Transverse colon (tissue), 4 donors: ENCODE measurements at places on chromosomes 5 and 9.
A peak's percentile ranks its signal among the peaks of the same experiment; 100 is the strongest.

- H3K4me3 ChIP-seq = no peak overlapping the region
- no peak for DNase-seq
- H3K27me3 ChIP-seq = no peaks in the 10 kb centered on the region
- no peaks in the 10 kb centered on the region for H3K36me3 ChIP-seq
These were observed 263.3 kb upstream of the IL12B start for GRCh38 chr5:159593518-159594073.

DNA sequence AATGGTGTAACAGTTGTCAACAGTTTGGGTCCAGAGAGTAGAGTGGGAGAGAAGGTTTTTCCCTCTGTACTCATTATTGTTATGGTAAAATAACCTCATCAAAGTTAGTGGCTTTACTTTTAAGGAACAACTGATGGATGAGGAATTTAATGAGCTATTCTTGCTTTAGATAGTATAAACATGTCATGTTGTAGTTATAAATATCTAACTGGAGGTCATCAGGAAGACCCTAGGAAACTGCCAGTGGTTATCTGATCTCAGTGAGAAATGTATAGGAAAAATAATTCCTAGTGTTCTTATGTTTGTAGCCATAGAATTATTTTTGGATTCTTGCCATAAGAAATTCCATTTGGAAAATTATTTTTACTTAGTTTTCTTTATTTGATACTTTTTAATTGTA lies 4.1 kb downstream of the ERCC6L2 start:
- H3K27me3 ChIP-seq = no peaks in the 10 kb centered on the region
- no peak overlapping the region for H3K4me3 ChIP-seq
- H3K4me1 ChIP-seq = peaks cover 23% of the 10 kb centered on the region
- no peaks in the 10 kb centered on the region for H3K36me3 ChIP-seq
- peak overlapping the region; percentile 1 for H3K27ac ChIP-seq

GRCh38 chr9:129783516-129784361 lies 19.2 kb upstream of the TOR1B start:
- peak; percentile 75 for DNase-seq
- H3K36me3 ChIP-seq = no peaks in the 10 kb centered on the region
- H3K27me3 ChIP-seq = peaks cover 13% of the 10 kb centered on the region
- H3K4me3 ChIP-seq = no peak overlapping the region
- no peaks in the 10 kb centered on the region for H3K4me1 ChIP-seq

DNA sequence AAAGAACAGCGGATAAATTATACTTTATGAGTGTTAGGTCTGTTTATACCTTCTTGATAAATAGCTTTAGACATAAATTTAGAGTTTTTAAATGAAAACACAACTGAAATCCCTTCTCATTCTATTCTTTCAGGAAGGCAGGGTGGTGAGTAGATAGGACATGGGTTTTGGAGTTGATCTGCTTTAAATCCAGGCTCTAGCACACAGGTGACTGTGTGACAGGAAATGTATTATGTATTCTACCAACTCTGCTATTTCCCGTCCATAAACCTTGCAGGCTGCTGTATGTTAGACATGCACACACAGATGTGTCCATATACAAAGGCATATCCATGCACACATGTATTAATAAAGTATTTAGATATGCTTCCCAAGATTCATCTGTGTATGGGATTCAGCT lies 19.3 kb upstream of the CARTPT start:
- DNase-seq = no peak
- no peaks in the 10 kb centered on the region for H3K27me3 ChIP-seq
- no peak overlapping the region for H3K4me3 ChIP-seq
- H3K36me3 ChIP-seq = no peaks in the 10 kb centered on the region

DNA sequence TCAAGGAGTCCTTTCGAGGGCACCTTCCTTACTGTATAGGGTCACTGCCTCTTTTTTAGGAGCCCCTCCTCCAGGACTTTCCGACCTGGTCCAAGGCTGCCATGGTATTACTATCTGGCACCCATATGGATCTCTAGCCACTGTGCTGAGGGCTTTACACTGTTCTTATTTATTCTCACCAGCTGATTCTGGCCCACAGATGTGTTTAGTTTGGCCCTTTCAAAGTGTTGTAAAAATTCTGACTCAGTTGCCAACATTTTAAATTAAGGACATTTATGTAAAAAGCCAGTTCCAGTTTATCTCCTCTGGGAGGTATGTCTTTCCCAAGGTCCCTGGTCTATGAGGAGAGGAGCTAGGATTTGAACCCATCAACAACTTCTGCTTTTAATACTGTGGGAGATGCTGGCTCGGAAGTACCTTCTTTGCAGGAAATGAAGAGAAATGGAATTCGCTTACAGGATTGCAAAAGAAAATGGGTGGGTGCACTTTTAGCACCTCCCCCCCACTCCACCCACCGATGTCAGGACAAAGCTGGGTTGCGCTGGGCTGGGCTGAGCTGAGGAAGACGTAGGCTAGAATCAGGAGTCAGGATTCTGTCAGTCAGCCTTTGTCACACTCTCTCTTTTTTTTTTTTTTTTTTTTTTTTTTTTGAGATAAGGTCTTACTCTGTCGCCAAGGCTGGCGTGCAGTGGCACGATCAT lies 7.8 kb downstream of the JADE2 start:
- DNase-seq = no peak
- H3K36me3 ChIP-seq = peaks cover 13% of the 10 kb centered on the region
- peaks cover 21% of the 10 kb centered on the region for H3K4me1 ChIP-seq
- no peaks in the 10 kb centered on the region for H3K27me3 ChIP-seq
- no peak overlapping the region for H3K27ac ChIP-seq

DNA sequence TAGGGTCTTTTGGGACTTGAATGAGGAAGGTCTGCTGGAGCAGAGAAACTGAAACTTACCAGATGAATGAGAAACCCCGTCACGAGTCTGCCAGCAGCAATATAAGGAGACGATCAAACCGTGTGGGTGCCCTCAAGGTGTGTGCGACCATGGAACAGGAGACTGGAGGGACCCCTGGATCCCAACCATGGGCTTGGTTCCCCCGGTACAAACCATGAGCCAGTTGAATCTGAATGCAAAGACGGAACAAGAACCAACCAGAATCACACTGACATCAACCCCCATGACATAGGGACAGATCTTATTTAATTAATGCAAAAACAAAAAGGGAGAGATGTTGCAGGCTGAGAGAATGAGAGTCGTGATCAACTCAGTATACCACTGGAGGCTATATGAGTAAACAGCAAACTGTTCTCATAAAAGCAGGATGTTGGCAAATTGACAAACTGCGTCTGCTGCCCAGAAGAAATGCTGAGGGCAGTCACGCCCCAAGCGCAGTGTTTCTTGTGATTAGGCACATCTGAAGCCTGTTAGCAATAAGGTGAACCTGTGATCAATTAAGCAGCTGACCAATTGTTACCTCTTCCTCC lies 475.5 kb upstream of the ACO1 start:
- DNase-seq = no peak
- H3K4me1 ChIP-seq = no peaks in the 10 kb centered on the region

GRCh38 chr9:98445576-98445975 lies 190.1 kb upstream of the TBC1D2 start:
- H3K4me1 ChIP-seq = no peaks in the 10 kb centered on the region
- no peaks in the 10 kb centered on the region for H3K36me3 ChIP-seq
- H3K4me3 ChIP-seq = no peak overlapping the region
- no peaks in the 10 kb centered on the region for H3K27me3 ChIP-seq

DNA sequence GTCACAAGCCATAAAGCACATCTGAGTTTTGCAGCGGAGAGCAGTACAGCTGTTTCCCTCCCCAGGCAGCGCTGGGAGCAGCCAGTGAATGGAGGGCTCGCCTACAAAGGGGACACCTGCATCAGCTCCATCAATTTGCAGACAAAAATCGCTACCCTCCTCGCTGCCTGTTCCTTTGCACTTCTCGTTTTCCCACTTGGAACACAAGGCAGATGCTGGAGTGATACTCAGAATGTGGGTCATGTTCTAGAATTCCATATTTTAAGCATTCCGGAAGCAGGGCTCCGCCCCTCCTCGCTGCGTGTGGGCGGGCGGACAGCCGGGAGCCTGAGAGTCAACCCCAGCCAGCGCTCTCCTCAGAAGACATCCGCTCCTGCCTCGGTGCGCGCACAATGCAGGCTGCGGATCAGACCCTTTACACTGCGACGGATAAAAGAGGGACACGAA lies 92.1 kb downstream of the LMNB1 start:
- no peaks in the 10 kb centered on the region for H3K4me1 ChIP-seq
- H3K27me3 ChIP-seq = no peaks in the 10 kb centered on the region
- no peak overlapping the region for H3K4me3 ChIP-seq
- no peak overlapping the region for H3K27ac ChIP-seq
- H3K36me3 ChIP-seq = no peaks in the 10 kb centered on the region
- no peak for DNase-seq

GRCh38 chr5:33981408-33982162 lies 2.9 kb downstream of the SLC45A2 start:
- no peak overlapping the region for H3K4me3 ChIP-seq
- DNase-seq = no peak
- no peak overlapping the region for H3K27ac ChIP-seq
- no peaks in the 10 kb centered on the region for H3K36me3 ChIP-seq
- no peaks in the 10 kb centered on the region for H3K27me3 ChIP-seq

DNA sequence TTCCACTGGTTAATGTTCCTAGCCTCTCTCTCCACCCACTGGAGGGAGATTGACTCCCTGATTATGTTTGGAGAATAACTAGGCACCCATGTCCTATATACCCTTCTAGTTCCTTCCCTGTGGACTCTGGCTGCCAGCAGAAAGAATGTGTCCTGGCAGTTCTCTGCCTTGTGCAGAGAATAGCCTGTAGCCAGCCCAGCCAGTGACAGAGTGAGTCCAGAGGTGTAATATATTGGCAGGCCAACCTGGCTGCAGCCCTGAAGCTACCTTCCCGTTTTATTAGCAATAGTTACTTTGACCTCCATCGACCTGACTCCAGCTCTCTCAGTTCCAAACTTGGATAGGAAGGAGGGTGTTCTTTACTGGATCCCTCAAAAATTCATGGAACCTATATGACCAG lies 8.1 kb downstream of the SETD9 start:
- peak; percentile 18 for DNase-seq
- no peak overlapping the region for H3K27ac ChIP-seq
- no peak overlapping the region for H3K4me3 ChIP-seq
- H3K36me3 ChIP-seq = no peaks in the 10 kb centered on the region
- H3K27me3 ChIP-seq = no peaks in the 10 kb centered on the region

GRCh38 chr5:180470966-180471582 lies 23.1 kb upstream of the CNOT6 start:
- no peaks in the 10 kb centered on the region for H3K36me3 ChIP-seq
- DNase-seq = peak; percentile 37
- H3K27me3 ChIP-seq = peaks cover 5% of the 10 kb centered on the region
- no peak overlapping the region for H3K4me3 ChIP-seq

- H3K4me3 ChIP-seq = no peak overlapping the region
- no peak overlapping the region for H3K27ac ChIP-seq
- H3K27me3 ChIP-seq = no peaks in the 10 kb centered on the region
- DNase-seq = no peak
- peaks cover 10% of the 10 kb centered on the region for H3K4me1 ChIP-seq
These were observed 7.3 kb upstream of the SCAI start for GRCh38 chr9:125150349-125151245.

DNA sequence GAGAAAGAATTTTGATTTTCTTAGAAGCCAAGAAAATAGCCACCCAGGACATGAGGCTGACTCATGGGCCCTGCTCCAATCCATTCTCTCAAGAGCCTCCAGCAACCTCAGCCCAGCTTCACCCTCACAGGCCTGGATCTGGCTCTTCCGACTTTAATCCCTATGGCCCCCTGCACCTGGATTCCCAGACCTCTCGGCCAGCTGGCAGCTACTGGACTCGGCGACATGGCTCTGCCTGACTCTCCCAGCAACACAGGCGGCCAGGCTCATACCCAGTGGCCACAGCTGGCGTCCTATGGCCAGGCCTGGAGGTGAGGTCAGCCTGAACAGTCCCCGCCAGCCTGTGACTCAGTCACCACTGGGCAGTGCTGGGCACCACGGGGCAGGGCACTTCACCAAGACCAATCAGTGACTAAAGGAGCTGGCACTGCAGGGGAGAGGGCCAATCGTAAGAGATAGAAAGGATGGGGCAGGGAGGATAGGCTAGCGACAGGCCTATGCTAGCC lies 6.2 kb upstream of the PDLIM4 start:
- no peak overlapping the region for H3K4me3 ChIP-seq
- peaks cover under 1% of the 10 kb centered on the region for H3K27me3 ChIP-seq
- H3K27ac ChIP-seq = no peak overlapping the region
- no peaks in the 10 kb centered on the region for H3K36me3 ChIP-seq

DNA sequence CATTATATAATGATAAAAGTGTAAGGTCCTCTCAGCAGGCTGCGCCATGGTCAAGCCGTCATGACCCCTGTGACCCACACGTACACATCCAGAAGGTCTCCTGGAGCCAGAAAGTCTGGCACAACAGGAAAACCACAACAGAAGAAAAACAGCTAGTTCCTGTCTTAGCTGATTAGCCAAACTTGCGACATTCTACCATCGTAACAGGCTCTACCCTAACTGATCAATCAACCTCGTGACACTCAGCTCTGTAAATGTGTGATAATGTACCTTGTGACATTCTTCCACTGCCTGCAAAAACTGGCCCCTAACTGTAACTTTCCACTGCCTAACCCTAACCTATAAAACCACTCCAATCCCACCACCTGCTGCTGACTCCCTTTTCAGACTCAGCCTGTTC lies 316.4 kb upstream of the TUSC1 start:
- H3K27me3 ChIP-seq = no peaks in the 10 kb centered on the region
- H3K27ac ChIP-seq = no peak overlapping the region
- DNase-seq = no peak
- no peaks in the 10 kb centered on the region for H3K36me3 ChIP-seq
- no peaks in the 10 kb centered on the region for H3K4me1 ChIP-seq

DNA sequence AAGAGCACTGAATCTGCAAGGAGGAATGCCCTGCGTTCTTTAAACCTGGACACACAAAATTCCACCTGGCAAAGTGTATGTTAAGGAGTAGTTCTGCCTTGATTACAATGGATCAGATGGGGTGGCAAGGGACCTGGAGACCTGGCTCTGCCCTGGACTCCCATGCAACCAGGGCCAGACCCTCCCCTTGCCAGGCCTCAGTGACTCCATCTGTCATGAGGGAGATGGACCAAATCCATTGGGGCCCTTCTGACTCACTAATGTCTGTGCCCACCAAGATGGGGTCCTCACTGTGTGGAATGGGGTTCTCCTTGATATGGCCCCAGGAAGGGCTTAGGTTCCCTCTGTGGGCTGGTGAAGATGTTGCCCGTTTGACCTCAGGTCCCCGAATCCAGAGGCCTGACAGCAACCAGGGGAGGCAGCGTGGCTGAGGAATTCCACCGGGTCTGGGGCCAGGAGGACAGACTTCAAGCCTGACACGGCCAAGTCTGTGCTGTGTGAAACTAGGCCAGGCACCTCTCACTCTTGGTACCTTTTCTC lies 100.3 kb downstream of the PAX5 start:
- no peaks in the 10 kb centered on the region for H3K4me1 ChIP-seq
- no peak overlapping the region for H3K27ac ChIP-seq
- DNase-seq = no peak
- H3K36me3 ChIP-seq = no peaks in the 10 kb centered on the region
- H3K4me3 ChIP-seq = no peak overlapping the region
- peaks cover under 1% of the 10 kb centered on the region for H3K27me3 ChIP-seq

DNA sequence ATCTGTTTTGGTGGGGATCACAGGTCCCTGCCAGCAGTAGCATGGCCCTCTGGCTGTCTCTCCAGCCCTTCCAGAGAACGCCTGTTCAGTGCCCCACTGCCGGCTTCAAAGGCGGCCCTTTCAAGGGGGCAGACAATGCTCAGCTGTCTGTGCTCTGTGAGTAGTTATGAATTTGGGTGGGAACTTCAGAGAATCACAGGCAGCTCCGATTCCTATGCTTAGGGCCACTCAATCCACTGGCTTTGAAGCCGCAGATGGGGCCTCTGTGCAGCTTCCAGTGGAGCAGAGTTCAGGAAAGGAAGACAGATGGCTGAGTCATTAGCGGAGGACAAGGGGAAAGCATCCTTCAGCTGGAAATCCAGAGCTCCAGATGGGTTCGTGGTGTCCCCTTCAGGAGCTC lies 42.4 kb downstream of the NKX2-5 start:
- no peak for DNase-seq
- H3K27me3 ChIP-seq = peaks cover 8% of the 10 kb centered on the region
- H3K4me1 ChIP-seq = no peaks in the 10 kb centered on the region
- H3K27ac ChIP-seq = no peak overlapping the region
- H3K36me3 ChIP-seq = no peaks in the 10 kb centered on the region
- no peak overlapping the region for H3K4me3 ChIP-seq
